ENCODE measurements at places on chromosomes 1 and 21.
A peak's percentile ranks its signal among the peaks of the same experiment; 100 is the strongest.

DNA sequence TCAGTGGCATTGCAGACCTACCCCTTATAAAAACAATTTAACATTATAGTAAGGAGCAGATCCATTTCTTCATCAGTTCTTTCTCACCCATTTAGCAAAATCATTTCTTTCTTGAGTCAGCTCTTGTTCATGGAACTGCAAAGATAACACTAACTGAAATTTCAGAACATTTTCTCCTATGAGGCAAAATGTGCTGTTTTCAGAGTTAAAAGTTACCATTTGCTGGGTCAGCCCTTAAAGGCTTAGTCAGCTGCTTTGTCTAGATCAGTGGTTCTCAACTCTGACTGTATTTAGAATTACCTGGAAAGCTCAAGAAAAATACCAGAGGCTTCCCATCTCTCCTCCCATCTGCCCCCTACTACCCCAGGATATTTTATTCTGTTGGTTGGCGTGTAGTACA is 12.2 kb downstream of the METTL13 start:
- DNase-seq, result no peak

DNA sequence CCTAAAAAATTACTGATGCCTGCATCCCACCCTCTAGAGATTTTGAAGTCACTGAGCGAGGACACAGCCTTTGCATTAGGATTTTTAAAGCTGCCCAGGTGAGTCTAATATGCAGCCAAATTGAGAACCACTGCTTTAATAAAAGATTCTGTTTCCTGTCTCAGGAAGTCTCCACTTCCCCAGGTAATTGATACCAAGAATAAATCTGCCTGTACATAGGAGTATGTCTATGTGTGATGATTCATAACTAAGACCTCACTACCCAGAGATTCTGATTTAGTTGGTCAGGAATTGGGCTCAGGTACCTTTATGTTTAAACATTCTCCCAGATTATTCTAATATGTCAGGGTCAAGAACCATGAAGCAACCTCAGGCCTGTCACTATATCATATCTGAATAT is 108.8 kb upstream of the ARTN start:
- DNase-seq, result no peak

GRCh38 chr1:206465951-206466350 is 4.3 kb upstream of the IKBKE start:
- DNase-seq, result no peak

DNA sequence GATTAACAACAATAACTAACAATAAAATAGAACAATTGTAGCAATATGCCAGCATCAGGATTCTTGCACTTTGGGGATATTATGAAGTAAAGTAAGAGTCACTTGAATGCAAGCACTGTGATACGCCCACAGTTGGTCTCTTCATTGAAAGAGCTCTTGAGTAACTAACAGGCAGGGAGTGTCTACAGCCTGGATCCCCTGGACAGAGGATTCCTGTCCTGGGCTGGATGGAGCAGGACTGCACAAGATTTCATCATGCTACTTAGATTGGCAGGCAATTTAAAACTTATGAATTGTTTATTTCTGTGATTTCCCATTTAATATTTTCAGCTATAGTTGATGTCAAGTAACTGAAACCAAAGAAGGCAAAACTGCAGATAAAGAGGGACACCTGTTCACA is 13.7 kb upstream of the KRTAP19-5 start:
- no peak for DNase-seq

DNA sequence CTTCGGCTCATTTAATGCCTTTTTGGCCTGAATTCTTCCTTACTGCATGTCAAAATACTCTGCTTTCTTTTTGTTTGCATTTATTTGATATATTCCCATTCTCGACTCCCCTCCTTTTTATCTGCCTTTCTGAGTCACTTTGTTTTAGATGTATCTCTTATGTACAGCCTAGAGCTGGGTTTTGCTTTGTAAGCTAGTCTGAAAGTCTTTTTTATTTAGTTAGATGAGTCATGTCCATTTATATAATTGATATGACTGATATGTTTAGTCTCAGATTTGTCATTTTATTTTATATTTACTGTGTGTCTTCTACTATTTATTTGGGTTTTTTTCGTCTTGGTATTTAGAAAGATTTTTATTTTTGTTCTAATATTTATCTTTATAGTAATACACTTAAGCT is 33.6 kb upstream of the GNG5 start:
- peak; percentile 2 for DNase-seq
